ENCODE measurements at places on chromosomes 11 and 22. TPM values are rescaled to one million over a fixed set of nuclear protein-coding genes. Genes with fewer than 3 reads are reported as not detected.

DNA sequence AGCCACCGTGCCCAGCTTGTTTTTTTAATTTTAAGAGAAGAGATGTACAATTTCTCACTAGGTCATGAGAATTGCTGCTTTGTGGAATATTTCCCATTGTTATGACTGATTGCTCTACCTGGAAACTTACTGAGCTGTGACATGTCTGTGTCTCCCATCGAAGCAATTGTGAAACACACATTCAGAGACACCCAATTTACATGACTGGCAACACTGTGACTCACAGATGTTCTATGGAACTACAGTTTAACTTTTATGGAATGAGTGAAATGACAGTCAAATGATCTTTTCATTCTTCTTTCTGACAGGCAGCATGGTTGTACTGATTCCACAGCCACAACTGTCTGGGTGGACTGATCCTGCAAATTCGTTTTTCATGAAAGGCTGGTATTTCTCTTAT lies 32.3 kb downstream of the ELF5 start:
- no peak overlapping the region for H3K27ac ChIP-seq
- H3K4me1 ChIP-seq: no peaks in the 10 kb centered on the region
- H3K27me3 ChIP-seq: no peaks in the 10 kb centered on the region
- H3K4me3 ChIP-seq: no peak overlapping the region
- H3K36me3 ChIP-seq: no peaks in the 10 kb centered on the region

GRCh38 chr11:66334605-66335442 lies 1.4 kb downstream of the RIN1 start:
- no peak for DNase-seq
- H3K27me3 ChIP-seq: no peaks in the 10 kb centered on the region
- no peak overlapping the region for H3K27ac ChIP-seq
- peak overlapping the region; percentile 63 for H3K4me3 ChIP-seq
- H3K4me1 ChIP-seq: peaks cover 28% of the 10 kb centered on the region
- peaks cover 25% of the 10 kb centered on the region for H3K36me3 ChIP-seq

Gene KLHDC7B
- 2.3 TPM for total RNA-seq

Gene HSPB2
- total RNA-seq: not detected

Gene EFEMP2
- total RNA-seq: 5.9 TPM

Data from CD4-positive, alpha-beta T cell (primary cell).